ENCODE measurements at places on chromosomes 6 and 20.

DNA sequence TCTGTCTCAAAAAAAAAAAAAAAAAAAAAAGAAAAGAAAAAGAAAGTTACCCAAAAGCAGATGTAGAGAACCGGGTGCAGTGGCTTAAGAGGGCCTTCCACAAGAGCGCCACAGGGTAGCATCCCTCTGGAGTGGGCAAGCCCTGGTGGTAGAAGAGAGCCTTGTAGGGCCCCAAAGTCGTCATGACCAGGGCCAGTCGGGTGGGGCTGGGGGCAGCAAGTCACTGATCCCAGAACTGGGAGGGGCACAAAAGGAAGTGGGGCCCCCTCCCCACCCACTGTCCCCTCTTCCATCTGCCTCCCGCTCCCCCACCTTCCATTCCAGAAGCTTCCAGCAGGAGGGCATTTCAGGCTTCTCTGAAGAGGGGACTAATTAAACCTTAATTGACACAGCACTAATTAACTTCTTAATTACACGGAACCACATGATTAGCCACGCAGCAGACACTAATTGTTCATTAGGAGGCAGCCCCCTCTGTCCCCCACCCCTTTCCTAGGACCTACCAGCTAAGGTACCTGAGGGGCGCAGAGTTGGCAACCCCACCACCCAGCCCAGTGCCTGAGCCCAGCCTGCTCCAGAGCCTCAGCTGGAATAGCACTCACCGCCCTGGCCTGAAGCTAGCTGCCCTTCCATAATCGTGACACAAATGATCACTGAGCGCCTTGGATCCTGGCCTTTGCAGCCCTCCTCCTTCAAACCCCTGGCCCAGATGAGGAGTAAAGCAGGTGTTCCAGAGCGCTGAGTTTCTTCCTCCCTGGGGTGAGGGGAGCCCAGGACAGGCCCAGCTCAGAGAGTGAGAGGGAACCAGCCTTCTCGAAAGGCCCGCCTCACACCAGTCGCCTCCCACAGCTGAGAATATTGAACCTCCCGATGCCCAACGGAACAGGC is 34.8 kb downstream of the MDFI start:
- DNase-seq = peak; percentile 85

DNA sequence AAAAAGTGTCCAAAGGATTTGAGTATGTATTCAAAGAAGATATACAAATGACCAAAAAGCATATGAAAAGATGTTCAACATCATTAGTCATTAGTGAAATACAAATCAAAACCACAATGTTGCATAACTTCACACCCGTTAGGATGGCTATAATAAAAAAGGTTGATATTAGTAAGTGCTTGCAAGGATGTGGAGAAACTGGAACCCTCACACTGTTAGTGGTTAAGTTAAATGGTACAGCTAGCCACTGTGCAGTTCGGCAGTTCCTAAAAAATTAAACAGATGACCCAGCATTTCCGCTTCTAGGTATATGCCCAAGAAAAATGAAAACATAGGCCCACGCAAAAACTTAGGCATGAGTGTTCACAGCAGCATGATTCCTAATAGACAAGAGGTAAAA is 38.6 kb downstream of the IBTK start:
- DNase-seq = no peak

GRCh38 chr20:17652411-17652810 is 29.6 kb downstream of the RRBP1 start:
- DNase-seq = no peak

- DNase-seq = peak; percentile 72
Observed at GRCh38 chr20:9363673-9364072, 150.7 kb upstream of the LAMP5 start.

DNA sequence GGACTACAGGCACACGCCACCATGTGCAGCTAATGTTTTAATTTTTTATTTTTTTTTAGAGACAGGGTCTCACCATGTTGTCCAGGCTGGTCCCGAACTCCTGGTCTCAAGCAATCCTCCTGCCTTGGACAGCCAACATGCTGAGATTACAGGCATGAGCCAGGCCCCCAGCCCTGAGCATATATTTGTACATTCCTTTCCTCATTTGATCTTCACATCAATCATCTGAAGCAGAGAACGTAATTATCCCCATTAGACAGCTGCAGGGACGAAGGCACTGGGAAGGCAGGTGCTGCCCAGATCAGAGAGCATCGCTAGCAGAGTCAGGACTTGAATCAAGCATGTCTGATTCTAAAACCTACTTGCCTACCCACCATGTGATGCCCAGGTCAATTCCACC is 41.0 kb upstream of the SIRPA start:
- DNase-seq = peak; percentile 91

- DNase-seq = peak; percentile 89
Observed at GRCh38 chr6:34021554-34022190, 124.2 kb downstream of the GRM4 start.

- DNase-seq = no peak
Observed at GRCh38 chr6:75794954-75795739, 46.1 kb downstream of the MYO6 start.

DNA sequence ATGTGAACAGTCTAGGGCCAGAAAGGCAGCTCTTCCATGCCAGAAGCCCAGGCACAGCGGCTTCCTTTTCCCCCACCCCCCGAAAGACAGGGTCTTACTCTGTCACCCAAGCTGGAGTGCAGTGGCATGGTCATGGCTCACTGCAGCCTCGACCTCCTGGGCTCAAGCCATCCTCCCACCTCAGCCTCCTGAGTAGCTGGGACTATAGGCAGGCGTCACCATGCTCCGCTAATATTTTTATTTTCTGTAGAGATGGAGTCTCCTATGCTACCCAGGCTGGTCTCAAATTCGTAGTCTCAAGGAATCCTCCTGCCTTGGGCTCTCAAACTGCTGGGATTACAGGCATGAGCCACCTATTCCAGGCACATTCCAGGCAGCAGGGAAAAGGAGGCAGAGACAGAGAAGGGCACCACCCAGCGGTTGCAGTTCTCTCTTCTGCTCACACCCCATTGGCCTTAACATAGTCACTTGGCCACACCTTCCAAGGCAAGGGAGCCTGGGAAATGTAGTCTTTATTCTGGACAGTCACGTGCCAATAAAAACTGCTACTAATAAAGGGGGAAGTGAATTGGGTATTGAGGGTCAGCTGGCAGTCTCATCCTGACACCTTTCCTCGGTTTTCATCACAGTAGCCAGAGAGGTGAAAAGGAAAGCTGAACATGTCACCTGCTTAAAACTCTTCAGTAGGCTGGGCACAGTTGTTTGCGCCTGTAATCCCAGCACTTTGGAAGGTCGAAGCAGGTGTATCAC is 205.9 kb downstream of the ZMYND8 start:
- peak; percentile 53 for DNase-seq

- DNase-seq = no peak
Observed at GRCh38 chr6:2127484-2127911, 117.9 kb downstream of the GMDS start.

GRCh38 chr6:85756982-85757381 is 114.3 kb upstream of the SYNCRIP start:
- DNase-seq = peak; percentile 34

All from NCI-H69 (cell line).